ENCODE measurements at places on chromosomes 5 and 9.

DNA sequence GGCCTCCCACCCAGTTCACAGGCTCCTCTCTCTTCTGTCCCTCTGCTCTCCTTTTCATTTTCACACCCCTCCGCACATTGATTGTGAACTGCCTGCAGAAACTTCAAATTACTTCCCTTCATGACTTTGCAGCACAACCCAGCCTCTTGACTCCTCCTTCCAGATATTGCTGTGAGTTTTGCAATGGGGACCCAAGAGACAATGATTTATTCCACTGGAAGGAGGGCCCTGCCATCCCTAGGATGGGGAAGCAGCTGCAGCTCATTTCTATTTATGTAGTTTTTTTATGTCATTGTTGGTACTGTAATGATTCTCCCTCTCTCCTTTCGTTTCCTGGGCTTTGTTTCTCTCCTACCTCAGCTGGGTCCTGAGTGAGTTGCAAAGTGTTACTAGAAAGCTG is 364.9 kb downstream of the ICE1 start:
- DNase-seq: no peak

DNA sequence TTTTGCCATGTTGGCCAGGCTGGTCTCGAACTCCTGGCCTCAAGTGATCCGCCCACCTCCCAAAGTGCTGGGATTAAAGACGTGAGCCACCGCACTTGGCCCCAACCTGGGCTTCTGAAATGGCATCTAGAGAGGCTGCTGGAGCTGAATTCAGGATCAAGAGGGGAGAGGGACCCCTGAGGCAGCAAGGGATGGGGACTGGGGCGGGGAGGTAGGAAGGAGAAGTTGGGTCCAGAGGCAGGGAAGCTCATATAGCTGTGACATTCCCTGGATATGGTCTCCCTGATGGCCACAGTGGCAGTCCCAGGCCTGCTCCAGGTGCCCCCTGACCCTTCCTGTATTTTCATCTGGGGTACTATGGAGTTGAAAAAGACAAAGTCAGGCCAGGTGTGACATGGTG is 12.1 kb downstream of the REEP2 start:
- DNase-seq: no peak

GRCh38 chr5:67896311-67896929 is 319.1 kb upstream of the PIK3R1 start:
- no peak for DNase-seq

GRCh38 chr9:88534456-88535225 is at the start of gene NXNL2:
Gene NXNL2 (plus strand): TSS chr9:88535178. CDS start chr9:88535435, 257 bp downstream.
- no peak for DNase-seq

DNA sequence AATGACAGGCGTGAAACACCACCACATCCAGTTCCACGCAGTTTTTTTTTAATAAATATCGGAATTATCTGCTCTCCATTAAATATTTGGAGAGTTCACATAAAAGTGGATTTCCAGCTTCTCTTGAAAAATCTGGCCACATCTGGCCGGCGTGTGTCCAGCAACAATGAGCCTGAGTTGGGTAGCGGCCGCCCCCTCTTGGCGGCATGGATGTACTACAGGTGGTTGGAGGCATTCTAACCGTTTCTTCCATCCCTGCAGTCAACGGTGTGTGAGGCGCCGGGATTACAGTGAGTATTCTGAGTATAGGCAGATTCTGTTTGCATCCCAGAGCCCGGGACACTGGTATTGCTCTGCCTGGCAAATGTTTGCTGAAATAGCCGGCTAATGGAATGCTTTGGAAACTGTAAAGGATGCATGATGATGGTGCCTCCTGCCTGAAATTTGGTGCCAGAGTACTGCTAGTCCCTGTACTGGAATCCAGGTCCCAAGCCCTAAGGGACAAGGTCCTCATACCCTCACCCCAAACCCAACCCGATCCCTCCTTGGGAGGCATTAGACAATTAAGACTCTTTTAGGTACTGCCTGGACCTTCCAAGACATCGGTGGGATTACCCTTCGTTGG is 13.6 kb upstream of the GM2A start:
- DNase-seq: no peak

GRCh38 chr5:127814588-127814973 is 111.4 kb downstream of the CCDC192 start:
- no peak for DNase-seq

DNA sequence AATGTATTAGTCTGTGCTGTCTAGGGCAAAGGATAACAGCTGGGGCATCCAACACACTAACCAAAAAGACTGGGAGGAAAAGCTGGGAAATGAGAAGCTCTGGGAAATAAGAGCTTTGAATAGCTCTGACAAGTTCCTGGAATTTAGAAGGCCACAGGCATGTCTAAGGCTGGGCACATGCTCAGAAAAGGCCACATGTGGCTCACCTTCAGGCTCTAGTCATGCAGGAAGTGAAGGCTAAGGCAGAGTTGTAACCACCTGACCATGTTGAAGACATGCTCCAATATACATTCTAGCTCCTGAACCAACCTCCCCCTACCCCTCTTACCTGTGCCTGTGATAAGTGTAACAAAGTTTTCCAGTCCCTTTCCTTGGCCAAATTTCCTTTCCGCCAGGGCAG is 31.7 kb downstream of the CLTA start:
- no peak for DNase-seq

GRCh38 chr5:157463081-157463480 is 3.1 kb downstream of the NIPAL4 start:
- no peak for DNase-seq

All from DMS153 (cell line).